ENCODE measurements at places on chromosomes 2 and 18.

GRCh38 chr2:169077674-169078240 is 8.4 kb downstream of the DHRS9 start:
- no peak for DNase-seq

- DNase-seq = no peak
Observed at GRCh38 chr2:239291475-239292350, 109.1 kb downstream of the HDAC4 start.

DNA sequence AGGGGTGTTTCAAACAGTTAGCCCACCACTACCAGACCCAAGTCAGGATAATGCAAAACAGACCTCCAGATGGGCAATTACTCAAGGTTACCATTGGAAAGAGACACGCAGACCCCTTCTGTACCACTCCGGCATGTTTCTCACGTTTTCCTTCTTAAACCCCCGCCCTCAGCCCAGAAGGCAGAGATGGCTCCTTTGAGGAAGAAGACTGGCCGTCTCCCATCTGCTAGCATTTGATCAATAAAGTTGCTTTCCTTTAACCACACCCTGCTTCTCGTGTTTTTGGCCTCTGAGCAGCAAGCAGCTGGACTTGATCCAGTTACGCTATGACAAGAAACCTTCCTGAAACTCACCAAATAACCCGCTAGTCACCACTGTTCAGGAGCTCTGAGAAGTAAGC is 1012.4 kb upstream of the GYPC start:
- DNase-seq = no peak

DNA sequence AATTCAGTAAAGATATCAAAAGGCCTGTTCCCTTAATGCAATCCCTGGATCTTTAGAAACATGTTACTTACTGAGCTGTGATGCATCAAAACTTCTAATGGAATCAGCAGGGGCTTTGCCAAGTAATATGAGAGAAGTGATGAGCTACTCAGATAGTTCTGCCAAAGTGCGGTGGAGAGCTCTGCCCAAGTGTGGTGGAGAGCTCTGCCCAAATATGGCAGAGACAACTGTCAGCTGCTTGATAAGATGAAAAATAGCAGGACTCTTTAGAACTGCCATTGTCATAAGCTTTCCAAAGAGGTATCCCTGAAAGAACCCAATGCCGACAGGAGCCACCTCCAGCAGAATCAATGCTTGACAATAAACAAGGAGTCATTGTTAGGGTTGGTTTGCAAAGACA is 167.9 kb upstream of the SLC39A10 start:
- DNase-seq = peak; percentile 8

DNA sequence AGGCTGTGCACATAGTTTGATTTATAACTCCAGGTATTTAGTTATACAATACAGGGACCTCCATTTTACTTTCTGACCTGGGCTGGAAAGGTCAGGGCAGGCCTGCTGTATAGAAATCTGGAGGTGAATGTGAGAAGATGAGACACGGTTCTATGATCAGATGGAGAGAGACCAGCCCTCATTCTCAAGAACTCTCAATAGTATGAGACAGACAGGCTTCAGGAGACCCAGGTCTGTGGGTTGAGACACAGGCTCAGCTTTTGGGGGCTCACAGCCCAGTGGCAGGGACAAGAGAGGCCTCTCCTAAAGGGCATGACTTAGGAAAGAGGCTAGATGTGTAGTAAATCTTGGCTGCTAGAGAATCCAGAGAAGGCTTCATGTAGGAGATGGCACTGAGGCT is 719 bp upstream of the ATP6V1B1 start:
- DNase-seq = no peak

- no peak for DNase-seq
Observed at GRCh38 chr2:98039085-98039756, 43.5 kb upstream of the TMEM131 start.

GRCh38 chr2:127196998-127197397 is 23.1 kb downstream of the CYP27C1 start:
- no peak for DNase-seq

GRCh38 chr18:49610022-49610445 is 48.2 kb downstream of the LIPG start:
- no peak for DNase-seq

DNA sequence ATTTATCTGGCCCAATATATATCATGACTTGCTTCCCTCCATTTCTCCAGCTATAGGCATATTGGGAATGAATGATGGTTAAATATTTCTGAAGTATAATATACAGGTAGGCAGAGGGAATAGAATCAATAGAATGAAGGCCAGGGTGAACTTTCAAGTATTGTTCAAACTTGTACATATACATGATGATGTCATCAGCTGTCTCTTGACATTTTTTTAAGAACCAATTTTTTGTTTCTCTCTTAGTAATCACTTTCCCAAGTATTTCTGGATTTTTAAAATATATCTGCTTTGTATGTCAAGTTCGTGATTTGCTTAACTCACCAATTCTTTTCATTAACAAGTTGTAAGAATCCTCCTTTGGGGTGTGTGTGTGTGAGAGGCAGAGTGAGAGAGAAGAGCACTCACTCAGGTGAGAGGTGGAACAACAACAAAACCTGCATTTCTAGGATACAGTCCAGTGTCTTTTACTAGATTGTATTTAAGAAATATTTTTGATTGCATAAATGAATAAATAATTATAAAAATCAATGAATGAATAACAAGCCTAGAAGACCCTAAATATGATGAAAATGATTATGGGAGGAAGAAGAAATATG is 1239.1 kb downstream of the LRP1B start:
- no peak for DNase-seq

- peak; percentile 91 for DNase-seq
Observed at GRCh38 chr2:177332026-177332991, 60.3 kb upstream of the AGPS start.

- no peak for DNase-seq
Observed at GRCh38 chr2:132909427-132909826, 239.4 kb upstream of the LYPD1 start.

DNA sequence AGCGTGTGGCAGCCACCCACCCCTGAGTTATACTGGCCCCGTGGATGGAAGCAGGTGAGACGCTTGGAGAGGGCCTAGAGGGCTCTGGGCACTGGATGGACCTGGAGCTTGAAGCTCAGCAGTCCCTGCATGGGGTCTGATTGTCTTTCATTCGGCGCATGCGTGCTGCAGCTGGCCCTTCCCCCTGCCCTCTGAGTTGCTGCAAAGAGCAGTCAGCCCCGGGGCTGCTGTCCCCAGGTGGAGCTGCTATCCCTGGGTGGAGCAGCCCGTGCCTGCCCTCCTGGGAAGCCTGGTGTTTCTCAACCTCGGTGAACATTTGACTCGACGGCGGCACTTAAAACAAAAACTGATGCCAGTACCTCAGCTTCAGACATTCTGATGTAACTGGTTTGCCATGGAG is 29.6 kb downstream of the IGFBP5 start:
- DNase-seq = no peak

DNA sequence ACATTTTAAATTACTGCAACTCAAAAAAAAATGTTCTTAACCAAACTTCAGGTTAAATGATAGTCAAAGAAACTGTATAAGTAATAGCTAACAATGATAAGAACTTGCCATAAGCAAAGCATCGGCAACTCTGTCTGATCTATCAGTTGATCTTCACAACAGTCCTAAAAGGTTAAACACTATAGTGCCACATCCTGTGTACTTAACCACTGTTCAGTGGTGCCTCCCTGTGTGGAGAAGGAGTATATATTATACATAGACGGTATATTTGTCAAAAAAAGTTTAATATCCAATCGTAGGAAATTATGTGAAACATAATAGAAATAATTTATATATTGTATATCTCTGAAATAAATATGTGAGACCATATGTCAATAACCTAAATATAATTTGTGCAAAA is 13.0 kb downstream of the DTNA start:
- no peak for DNase-seq

GRCh38 chr2:48512571-48512970 is 17.4 kb upstream of the STON1 start:
- DNase-seq = peak; percentile 84

DNA sequence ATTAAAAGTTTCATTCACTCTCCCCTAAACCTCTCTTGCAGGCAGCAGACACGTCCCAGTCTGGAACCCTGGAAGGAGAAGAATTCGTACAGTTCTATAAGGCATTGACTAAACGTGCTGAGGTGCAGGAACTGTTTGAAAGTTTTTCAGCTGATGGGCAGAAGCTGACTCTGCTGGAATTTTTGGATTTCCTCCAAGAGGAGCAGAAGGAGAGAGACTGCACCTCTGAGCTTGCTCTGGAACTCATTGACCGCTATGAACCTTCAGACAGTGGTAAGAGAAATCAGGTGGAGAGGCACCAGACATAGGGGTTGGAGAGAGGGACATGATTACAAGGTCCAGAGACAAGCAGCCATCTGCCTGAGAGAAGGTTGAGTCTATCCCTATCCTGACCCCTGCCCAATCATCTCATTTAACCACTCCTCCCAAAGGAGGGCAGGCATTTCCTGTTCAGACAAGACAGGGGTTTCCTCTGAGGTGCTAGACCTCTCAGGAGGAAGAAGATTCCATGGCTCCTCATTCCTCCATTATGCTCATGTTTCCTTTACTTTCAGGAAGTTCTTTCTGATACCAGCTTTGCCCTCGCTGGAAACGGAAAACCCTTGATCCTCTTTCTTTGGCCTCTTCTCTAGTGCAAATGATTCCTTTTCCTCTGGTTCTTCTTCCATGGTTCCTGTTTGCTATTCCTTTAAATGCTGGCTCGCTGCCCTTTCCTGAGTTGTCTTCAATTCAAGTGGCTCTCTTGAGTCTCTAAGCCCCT is 15.1 kb downstream of the PLCD4 start:
- peak; percentile 33 for DNase-seq

DNA sequence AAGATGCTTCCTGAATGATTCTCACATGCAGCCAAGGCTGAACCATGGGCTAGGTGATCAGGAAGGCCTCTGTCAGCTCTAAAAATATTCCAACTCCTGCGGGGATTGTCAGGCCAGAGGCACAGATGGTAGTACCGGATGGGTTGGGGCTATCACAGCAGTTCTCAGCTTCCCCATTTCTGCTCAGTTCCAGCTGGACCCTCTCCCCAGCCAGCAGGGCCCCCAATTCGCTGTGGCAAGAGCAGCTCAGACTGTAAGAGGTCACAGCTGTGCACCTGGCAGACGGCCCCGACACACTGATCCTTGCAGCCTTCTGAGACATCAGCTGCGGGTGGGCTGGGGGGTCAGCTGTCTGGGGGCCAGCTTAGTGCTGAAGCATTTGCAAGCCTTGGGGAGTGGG is 43.6 kb upstream of the TCF7L1 start:
- DNase-seq = no peak

- DNase-seq = peak; percentile 63
Observed at GRCh38 chr18:57748770-57749603, 54.1 kb downstream of the ATP8B1 start.

- no peak for DNase-seq
Observed at GRCh38 chr2:233938676-233939370, 21.6 kb downstream of the TRPM8 start.

- DNase-seq = peak; percentile 70
Observed at GRCh38 chr2:217331523-217332416, 471.9 kb upstream of the TNP1 start.

Data from adipocyte (in vitro differentiated cells).